ENCODE measurements at places on chromosomes 7 and 10.

DNA sequence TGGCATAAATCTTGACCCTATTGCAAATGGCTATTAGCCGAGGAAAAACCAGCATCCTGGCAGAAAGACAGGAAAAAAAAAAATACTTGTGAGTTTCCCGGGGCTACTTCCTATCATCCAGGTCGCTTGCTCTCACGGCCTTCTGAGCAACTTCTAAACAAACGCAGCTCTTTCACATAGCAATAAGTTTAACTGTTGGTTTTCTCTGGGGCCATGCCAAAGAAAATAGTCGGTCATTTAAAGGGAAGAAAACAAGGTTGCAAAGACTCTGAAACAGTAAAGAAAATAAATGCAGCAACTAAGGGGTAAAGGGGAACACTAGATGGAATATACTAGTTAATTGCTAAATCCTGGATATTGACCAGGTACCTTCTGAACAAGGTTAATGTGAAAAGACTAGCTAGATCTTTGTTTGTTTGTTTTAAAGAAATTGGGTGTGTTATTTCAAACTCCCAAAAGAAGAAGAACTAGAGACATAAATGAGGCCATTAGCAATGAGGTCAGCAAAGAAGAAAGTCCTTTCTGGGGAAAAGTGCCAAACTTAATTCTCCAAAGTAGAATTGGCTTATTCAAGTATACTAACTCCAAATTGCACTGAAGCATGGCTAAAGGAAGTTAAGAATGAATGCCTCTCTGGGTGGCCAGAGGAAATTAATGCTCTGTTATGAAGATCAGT lies 54.2 kb downstream of the SLC39A12 start:
- DNase-seq = no peak
- no peaks in the 10 kb centered on the region for H3K4me1 ChIP-seq
- no peaks in the 10 kb centered on the region for H3K27me3 ChIP-seq
- no peaks in the 10 kb centered on the region for H3K36me3 ChIP-seq

- no peak overlapping the region for H3K4me3 ChIP-seq
- no peaks in the 10 kb centered on the region for H3K4me1 ChIP-seq
These were observed 196.6 kb downstream of the BBS9 start for GRCh38 chr7:33325754-33326484.

DNA sequence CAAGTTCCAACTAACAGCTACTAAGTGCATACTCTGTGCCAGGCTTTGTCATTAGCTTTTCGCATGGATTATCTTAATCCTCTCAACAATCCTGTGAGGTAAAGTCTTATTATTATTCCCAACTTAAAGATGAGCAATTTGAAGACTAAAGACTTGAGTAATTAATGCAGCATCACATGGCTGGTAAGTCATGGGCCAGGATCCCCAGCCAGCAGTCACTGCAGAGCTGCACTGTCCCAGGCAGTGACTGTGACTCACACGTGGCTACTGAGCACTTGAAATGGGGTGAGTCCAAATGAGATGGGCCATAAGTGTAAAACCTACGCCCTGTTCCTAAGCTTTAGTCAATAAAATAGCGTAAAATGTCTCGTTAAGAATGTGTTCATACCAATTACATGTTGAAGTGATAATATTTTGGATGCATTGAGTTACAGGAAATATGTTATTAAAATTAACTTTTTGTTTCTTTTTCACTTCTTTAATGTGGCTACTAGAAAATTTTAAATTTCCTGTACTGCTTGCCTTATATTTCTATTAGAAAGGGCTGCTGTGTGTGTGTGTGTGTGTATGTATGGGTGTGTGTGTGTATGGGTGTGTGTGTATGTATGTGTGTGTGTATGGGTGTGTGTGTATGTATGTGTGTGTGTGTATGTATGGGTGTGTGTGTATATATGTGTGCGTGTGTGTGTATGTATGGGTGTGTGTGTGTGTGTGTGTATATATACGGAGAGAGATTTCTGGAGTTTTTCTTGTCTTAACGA lies 756.3 kb downstream of the AUTS2 start:
- no peak overlapping the region for H3K27ac ChIP-seq
- H3K36me3 ChIP-seq = no peaks in the 10 kb centered on the region
- no peaks in the 10 kb centered on the region for H3K4me1 ChIP-seq
- DNase-seq = no peak
- no peaks in the 10 kb centered on the region for H3K27me3 ChIP-seq
- H3K4me3 ChIP-seq = no peak overlapping the region

- H3K4me3 ChIP-seq = no peak overlapping the region
- DNase-seq = peak; percentile 95
- H3K4me1 ChIP-seq = no peaks in the 10 kb centered on the region
- no peaks in the 10 kb centered on the region for H3K36me3 ChIP-seq
These were observed 58.1 kb downstream of the TET1 start for GRCh38 chr10:68618234-68618633.

DNA sequence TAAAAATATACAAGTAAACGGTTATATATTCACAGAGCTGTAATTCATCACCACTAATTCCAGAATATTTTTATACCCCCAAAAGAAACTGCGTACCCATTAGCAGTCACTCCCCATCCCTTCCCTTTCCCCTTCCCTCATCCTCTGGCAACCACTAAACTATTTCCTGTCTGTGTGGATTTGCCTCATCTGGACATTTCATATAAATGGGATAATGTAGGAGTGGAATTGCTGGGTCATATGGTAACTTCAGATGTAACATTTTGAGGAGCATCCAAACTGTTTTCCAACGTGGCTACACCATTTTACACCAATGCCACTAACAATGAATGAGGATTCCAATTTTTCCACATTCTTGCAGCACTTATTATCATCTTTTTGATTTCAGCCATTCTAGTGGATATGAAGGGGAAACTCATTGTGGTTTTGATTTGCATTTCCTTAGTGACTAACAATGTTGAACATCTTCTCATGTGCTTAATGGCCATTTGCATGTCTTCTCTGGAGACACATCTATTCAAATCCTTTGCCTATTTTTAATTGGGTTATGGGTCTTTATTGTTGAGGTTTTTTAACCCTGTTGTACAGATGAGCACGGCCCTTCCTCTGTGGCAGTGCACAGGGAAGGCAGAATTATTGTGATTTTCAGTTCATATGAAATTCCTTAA lies 79.2 kb downstream of the RBM20 start:
- DNase-seq = no peak
- H3K4me1 ChIP-seq = no peaks in the 10 kb centered on the region
- no peaks in the 10 kb centered on the region for H3K27me3 ChIP-seq
- no peaks in the 10 kb centered on the region for H3K36me3 ChIP-seq
- no peak overlapping the region for H3K4me3 ChIP-seq

DNA sequence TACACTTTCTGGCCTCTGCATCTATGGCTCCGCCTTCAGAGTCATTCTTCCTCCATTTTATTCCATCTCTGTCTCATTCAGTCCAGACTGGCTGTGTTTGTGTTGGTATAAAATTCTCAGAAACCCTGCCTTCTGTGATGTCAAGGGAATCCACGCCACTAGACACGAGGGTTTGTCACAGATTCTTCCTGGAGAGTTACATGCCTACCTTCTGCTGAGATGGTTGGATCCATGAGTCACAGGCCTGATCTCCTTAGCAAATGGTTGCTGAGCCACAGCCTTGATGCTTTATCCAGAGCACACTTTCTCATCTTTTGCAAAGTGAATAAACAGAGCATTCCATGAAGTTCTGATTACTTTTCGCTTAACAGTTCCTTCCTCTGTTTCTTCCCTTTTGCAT lies 35.9 kb upstream of the TSPAN33 start:
- no peak overlapping the region for H3K27ac ChIP-seq
- no peaks in the 10 kb centered on the region for H3K36me3 ChIP-seq
- H3K27me3 ChIP-seq = no peaks in the 10 kb centered on the region
- DNase-seq = no peak

- H3K27me3 ChIP-seq = no peaks in the 10 kb centered on the region
- no peak overlapping the region for H3K4me3 ChIP-seq
- peak; percentile 20 for DNase-seq
- H3K27ac ChIP-seq = no peak overlapping the region
These were observed 77.8 kb downstream of the JAZF1 start for GRCh38 chr7:28102797-28103196.

All from mesendoderm (in vitro differentiated cells).